Activated naive CD8-positive, alpha-beta T cell treated with anti-CD3 and anti-CD28 coated beads for 36 hours (primary cell): ENCODE measurements at places on chromosomes 6 and 20. TPM values are rescaled to one million over a fixed set of nuclear protein-coding genes. Genes with fewer than 3 reads are reported as not detected.

DNA sequence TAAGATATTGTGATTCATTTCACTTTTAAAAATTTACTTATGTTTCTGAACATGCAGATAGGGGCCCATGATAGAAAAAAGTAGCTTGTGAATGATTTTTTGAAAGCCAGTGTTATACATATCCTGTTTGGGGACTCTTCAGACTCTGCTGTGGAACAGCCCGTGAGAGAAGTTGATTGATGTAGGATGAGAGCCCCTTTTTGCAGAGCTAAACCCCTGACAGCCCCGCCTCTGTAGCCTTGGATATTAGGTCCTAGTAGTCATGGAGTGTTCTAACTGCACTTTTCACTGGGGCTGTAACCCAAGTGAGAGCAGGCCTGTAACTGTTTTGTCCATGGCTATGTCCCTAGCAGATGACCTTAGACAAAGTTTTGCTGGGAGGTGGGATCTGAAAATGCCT is 8.2 kb downstream of the TMEM200A start:
- no peaks in the 10 kb centered on the region for H3K4me1 ChIP-seq
- H3K36me3 ChIP-seq: no peaks in the 10 kb centered on the region
- peaks cover 4% of the 10 kb centered on the region for H3K27me3 ChIP-seq
- H3K27ac ChIP-seq: no peak overlapping the region

- no peaks in the 10 kb centered on the region for H3K27me3 ChIP-seq
- DNase-seq: no peak
- H3K4me3 ChIP-seq: no peak overlapping the region
- no peak overlapping the region for H3K27ac ChIP-seq
Observed at GRCh38 chr20:24378661-24379483, 90.6 kb upstream of the SYNDIG1 start.

GRCh38 chr6:155543166-155543847 is 87.7 kb upstream of the NOX3 start:
- no peak overlapping the region for H3K4me3 ChIP-seq
- H3K27ac ChIP-seq: no peak overlapping the region
- no peaks in the 10 kb centered on the region for H3K36me3 ChIP-seq
- DNase-seq: no peak
- peaks cover 5% of the 10 kb centered on the region for H3K27me3 ChIP-seq
- H3K4me1 ChIP-seq: peaks cover 8% of the 10 kb centered on the region

DNA sequence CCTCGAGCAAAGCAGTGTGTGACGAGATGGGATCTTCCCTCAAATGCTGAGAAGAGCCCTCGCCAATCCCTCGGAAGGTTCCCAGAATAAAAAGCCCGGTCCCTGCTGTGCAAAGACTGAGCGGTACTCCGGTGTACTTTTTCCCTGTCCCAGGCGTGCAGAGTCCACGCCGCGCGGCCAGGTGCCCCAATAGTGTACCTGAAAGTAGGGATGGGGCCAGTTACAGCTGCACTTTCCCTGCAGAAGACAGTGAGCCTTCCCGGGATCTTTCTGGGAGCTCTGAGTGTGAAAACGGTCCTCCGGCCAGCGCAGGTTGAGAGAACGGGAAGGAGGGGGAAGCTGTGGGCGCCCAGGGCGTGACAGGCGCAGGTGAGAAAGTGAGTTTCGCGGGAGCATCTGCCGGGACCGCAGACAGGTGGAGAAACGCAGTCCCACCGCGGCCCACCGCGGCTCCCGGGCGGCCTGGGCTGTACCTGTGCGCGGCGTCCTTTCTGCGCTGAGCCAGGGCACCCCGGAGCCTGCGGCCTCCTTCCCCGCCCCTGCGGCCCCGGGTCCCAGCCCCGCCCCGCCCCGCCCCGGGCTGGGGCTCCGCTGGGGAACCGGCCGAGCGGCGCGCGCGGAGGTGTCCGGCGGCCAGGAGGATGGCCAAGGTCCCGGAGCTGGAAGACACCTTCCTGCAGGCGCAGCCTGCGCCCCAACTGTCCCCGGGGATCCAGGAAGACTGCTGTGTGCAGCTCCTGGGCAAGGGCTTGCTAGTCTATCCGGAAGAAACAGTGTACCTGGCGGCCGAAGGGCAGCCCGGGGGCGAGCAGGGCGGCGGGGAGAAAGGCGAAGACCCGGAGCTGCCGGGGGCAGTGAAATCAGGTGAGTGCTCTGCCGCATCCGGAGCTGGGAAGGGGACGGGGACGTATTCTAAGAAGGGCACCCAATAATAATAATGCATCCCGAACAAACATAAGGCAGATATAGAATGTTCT is at the start of gene RFX6:
Gene RFX6 (plus strand): TSS at position 608 of the 977 bp plus-strand sequence. CDS start 34 bp downstream, at position 642.
- H3K36me3 ChIP-seq: peaks cover 1% of the 10 kb centered on the region
- peaks cover 40% of the 10 kb centered on the region for H3K27me3 ChIP-seq
- H3K4me1 ChIP-seq: peaks cover 6% of the 10 kb centered on the region
- no peak within 1 kb of the TSS for H3K27ac ChIP-seq

Gene BMP7
- not detected for total RNA-seq

Gene GSTA1
- not detected for total RNA-seq

DNA sequence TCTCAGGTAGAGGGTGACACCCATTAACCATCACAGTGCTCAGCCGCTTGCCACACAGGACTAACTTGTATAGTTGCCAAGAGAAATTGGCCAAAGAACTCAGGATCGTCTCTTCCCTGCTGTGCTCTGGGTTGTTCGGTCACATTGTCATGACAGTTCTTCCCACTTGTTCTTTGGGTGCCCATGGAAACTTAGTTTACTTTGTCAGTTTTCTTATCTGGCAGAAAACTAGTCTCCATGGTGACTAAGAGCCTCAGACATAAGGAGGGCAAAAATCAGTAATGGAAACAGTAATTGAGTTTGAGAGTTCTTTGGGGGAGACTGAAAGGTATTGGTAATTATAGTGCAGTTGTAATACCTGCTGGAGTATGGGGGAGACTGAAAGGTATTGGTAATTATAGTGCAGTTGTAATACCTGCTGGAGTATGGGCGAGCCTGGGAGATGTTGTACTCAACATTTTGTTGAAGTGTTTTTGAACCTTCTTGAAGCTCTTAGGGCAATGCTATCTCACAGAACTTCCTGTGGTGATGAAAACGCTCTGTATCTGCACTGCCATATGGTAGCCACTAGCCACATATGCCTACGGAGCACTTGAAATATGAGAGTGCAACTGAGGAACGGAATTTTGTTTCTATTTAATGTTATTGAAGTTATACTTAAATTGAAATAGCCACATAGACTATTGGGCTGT is 95.2 kb upstream of the HDGFL1 start:
- H3K4me3 ChIP-seq: no peak overlapping the region
- H3K27ac ChIP-seq: no peak overlapping the region
- no peak for DNase-seq
- H3K4me1 ChIP-seq: no peaks in the 10 kb centered on the region

- peaks cover 6% of the 10 kb centered on the region for H3K4me1 ChIP-seq
- H3K4me3 ChIP-seq: no peak overlapping the region
- H3K27me3 ChIP-seq: no peaks in the 10 kb centered on the region
- DNase-seq: no peak
- H3K36me3 ChIP-seq: no peaks in the 10 kb centered on the region
- H3K27ac ChIP-seq: no peak overlapping the region
Observed at GRCh38 chr20:17828598-17829144, 128.9 kb downstream of the BANF2 start.

DNA sequence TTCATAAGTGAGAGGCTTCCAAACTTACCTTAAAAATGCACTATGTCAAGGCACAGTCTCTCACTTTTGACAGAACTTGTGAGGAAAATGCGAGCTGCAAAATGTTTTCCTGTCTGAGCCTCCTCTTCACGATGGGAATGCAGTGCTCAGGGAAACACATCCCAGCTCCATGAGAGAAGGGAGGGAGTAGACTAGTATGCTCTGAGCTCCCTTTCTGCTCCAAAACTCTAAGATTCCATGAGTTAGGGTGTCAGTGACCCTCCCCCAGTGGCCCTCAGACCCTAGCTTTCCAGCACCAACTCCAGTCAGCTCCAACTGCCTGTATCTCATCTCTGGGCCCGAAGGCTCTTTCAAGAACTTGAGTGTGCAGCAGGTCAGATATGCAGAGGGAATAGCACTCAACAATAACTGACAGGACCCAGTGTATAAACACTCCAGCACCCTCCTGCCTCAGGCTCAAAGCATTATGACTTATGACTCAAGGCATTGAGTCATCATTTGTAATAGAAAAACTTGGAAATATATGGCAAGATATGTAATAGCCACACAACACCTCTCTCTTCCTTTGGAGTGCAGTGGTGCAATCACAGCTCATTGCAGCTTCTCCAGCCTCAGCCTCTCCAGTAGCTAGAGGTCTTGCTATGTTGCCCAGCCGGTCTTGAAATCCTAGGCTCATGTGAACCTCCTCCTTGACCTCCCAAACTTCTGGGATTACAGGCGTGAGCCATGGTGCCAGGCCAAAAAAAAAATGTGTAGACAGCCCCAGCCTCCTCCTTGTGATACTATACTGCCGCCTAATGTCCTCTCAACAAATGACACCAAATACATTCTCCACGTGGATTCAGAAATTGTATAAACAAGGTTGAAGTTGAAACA is 16.7 kb upstream of the ENTPD6 start:
- H3K36me3 ChIP-seq: peaks cover 4% of the 10 kb centered on the region
- peaks cover 5% of the 10 kb centered on the region for H3K4me1 ChIP-seq
- H3K27me3 ChIP-seq: peaks cover 3% of the 10 kb centered on the region
- no peak for DNase-seq
